ENCODE measurements at places on chromosomes 2 and 18.

- DNase-seq: no peak
Measured at GRCh38 chr2:45731141-45731540, 79.7 kb downstream of the PRKCE start.

GRCh38 chr2:240445961-240446663 is 10.6 kb downstream of the GPC1 start:
- DNase-seq: no peak

DNA sequence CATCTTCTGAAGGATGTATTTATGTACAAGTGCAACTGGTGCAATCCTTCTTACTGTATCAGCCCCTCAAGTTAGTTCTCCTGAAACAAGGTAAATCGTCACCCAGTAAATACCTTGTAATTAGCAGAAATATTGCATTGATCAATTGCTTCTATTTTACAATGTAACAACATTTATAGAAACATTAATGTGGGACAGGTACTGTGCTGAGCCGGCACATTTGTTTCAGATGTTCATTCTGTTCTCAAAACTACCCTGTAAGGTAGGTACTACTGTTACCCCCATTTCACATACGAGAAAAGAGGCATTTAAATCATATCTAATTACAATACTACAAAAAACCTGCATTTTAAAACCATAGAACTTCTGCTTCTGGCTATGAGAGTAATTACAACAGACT is 19.5 kb downstream of the RTN4 start:
- DNase-seq: no peak

DNA sequence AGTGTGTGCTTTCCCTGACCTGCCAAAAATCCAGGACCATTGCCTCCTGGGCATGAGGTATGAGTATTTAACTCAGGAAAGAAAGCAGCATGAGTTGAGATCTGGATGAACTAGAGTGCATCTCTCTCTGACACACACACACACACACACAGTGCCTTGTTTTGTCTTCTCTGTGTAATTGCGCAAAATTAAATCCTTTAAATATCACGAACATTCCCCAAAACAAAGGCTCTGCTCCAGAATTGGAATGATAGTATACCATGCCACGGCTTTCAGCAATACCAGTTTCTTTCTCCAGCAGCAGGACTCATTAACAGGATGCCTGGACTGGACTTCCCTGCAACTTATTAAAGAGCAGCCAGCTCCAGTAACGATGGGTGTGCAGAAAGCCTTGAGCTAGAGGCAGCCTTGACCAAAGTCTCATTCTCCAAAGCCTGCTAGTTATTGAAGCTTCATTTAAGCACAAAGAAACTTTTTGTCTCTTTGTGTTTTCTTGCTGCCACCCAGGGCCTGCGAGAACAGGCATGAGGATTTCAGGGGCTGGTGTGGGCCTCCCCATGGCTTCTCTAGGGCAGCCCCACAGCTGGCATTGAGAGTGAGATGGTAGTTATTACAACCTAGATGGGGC is 101.7 kb downstream of the NRP2 start:
- no peak for DNase-seq

- no peak for DNase-seq
Measured at GRCh38 chr2:176601066-176601465, 331.8 kb downstream of the MTX2 start.

- no peak for DNase-seq
Measured at GRCh38 chr2:8285081-8285480, 396.8 kb upstream of the ID2 start.

DNA sequence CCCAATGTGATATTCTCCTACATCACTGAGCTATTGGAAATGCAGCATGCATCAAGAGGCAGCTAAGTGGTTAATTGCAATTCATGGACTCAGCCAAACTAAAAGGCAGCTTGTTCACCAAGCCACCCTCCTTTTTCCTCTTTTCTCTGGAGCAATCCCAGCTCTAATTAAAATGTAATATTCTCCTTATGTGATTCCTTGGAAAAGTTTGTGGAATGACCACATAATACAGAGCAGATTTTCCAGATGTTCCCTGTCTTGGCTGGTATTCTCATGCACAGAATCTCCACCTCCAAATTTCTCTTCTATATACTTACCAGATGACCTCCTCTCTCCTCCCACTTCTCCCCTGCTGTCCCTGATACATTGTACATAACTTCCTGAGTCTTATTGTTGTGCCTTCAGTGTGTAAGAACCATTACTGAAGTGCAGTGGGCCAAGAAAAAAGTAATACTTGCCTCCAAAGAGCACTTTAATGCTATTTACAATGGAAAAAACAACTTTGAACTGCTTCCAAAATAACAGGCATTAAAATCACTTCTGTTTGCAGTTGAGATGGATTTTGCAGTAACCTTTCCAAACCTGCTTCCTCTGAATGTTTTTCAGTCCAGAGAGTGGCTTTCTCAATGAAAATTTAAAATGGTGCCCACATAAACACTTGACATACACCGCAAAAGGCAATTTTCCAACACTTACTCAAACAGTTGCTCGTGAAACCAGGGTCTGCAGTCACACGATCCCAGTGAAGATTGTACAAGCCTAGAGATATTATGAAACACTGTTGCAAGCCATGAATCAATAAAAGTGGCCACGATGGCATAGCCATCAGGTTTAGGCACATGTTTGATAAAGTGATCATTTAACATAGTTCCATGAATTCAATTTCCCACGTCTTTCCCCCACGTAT is 258.0 kb downstream of the MTX2 start:
- DNase-seq: no peak

DNA sequence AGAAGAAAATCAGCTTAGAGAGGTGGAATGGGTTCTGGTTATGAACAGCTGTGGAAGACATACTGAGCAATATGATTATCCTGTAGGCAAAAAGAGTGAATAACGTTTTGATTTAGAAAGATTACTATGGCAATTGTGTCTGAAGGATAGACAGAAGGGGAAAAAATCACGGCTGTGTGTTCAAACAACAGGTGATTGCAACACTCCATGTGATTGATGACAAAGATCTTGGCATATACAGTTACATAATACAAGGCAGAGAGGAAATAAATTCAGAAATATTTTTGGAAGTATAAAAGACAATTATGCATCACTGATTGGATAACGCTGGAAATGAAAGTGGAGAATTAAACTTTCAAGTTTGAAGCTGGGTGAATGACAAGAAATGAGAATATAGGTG is 58.5 kb upstream of the KCNJ3 start:
- no peak for DNase-seq

DNA sequence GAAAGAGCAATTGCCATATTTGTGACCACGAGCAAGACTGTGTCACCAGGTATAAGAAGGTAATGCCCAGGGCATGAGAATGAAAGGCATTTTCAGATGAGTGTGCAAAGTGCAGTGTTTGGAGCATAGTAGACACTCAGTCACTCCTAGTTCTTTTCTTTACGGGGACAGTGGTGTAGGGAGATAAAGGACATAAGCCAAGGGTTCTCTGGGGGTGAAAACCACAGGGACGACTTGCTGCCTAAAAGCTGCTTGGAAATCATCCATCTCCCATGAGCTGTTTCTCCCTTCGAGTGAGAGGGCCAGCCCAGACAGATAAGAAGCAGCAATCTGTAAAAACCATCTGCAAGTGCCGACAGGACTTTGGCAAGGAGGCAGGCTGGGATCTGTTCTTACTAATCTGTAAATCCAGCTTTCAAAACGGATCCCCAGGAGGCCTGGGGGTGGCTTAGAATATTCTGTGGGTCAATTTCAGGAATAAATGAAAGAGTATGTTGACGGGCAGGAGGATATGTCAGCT is 221.6 kb downstream of the LPIN1 start:
- DNase-seq: no peak

- no peak for DNase-seq
Measured at GRCh38 chr2:79985571-79985970, 319.0 kb downstream of the LRRTM1 start.

GRCh38 chr2:147424766-147425165 is 420.1 kb upstream of the ACVR2A start:
- no peak for DNase-seq

DNA sequence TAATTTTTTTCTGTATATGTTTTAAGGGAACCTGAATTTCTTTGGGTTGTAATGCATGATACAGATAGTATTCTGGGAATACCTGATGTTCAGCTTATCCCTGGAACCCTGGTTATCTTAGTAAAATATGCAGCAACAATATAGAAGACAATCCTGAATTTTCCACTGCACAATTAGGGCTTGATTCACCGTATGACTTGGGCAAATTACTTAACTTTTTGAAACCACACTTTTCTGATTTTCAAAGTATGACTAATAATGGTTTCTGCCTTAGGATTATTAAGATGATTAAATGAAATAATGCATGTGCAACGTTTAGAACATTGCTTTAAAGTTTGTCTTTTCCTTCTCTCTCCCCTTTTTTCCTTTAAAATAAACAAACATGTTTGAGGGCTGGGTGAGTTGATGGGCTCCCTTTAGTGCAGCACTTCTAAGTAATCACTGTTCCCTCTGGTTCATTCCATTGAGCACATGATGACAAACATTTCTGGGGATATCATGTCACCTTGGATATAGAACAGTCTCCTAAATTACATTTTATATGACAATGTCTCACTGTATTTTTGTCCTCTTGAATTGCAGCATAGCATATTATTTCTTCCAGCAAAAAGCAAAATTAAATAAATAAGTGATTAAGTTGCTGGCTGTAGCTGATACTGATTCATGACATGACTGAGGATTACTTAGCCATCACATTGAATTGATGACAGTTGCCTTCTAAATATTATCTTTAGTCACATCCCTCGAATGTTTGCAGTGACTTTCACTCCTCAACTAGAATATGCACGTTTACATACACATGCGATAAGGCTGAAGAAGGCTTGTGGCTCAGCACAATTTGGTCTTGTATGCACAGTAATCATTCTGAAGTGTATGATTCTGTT is 254.5 kb downstream of the NEDD4L start:
- no peak for DNase-seq

GRCh38 chr2:204681412-204681811 is 136.1 kb downstream of the PARD3B start:
- no peak for DNase-seq

DNA sequence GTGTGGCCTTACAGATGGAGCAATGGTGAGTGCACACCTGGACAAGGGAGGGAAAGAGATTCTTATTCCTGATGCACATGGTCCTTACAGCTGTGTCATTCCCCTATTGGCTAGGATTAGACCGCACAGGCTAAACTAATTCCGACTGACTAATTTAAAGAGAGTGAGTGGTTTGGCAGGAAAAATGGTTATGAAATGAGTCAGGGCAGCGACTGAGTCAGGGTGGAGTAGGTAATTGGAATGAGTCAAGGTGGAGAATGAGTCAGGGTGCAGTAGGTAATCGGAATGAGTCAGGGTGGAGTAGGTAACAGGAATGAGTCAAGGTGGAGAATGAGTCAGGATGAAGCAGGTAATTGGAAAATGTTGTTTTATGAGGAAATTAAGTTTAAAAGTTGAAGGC is 1353.7 kb upstream of the LRRTM1 start:
- no peak for DNase-seq

- no peak for DNase-seq
Measured at GRCh38 chr2:21083482-21083881, 39.6 kb upstream of the APOB start.

DNA sequence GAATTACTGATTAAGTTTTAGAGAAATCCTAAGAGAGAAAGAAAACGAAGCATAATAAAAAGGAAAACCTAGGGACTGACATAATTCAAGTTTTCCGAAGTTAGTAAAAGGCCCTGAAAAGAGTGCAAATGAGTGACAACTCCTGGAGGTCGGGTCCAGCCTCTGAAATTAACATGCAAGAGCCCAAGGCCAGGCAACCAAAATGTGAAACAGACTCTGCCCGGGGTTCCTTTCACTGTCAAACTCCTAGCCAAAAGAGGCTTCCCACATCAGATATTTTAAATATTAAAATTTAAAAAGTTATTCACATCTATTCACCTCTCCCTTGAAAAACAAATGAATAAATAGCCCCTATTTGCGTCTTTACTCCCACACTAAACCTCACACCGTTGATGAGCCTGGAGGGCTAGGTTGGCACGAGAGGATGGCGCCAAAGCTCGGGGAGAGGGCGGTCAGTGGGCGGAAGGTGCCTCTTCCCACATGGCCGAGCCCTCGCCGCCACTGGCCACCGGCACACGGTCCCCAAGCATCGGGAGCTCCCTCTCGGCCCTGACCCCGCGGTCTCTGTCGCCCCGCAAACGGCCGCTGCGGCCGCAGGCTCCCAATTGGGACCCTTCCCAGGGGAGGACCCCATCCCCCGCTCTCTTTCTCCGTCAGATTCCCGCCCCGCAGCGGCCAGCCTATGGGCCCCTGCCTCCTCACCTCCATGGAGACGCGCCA is 630 bp downstream of the PPM1G start:
- DNase-seq: no peak
